ENCODE measurements at places on chromosomes 4 and X.
A peak's percentile ranks its signal among the peaks of the same experiment; 100 is the strongest.

DNA sequence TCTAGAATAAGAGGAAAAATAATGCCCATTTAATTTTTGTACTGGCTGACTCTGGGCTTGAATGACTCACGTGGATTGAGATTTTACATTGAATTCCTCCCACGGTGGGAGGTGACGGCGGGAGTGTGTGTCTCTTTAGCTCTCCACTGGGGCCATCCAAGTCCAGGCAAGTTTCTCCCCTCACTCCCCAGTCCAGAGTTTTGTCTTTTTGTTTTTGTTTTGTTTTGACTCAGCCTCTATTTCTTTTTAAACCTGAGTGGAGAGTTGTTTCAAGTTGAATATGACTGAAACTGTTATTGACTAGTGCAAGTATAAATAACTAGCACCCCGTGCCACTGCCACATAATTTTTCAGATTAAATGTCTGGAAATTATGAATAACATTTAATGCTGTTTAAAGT lies 13.6 kb downstream of the CHST7 start:
- DNase-seq: no peak

GRCh38 chr4:113524096-113524495 lies 237.4 kb downstream of the CAMK2D start:
- no peak for DNase-seq

DNA sequence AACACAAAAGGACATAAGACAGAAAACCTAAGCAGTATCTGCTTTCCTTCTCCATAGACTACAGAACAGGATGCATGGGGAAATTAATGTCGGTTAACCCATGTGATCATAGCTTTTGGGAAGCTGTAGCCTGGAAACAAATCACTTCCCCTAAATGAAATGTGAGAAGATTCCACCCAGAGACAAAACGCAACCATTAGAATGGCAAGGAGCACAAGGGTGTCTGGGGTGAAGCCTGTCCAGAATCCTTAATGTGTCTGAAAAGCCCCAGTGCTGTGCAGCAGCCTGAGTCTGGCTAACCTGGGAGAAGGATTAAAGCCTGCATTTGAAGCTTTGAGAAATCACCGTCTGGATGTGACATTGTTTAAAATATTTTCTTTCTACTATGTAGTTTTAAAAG lies 213.3 kb downstream of the ANKRD50 start:
- DNase-seq: no peak

DNA sequence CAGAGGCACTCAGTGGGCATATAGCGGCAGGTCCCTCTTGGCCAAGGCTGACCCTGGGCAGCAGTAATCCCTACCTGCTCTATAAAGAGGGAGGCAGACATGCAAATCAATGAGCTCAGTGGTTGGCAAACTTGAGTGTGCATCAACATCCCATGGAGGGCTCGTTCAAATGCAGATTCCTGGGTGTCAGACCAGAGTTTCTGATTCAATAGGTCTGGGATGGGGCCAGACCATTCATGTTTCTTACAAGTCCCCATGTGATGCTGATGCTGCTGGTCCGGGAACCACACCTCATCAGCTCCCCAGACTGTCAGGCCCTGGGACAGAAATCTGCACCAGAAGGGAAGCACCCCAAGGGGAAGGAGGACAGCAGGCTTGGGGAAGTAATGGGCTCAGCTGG lies 38.9 kb upstream of the HMGB3 start:
- DNase-seq: no peak

GRCh38 chrX:109643687-109644086 lies 18.7 kb upstream of the KCNE5 start:
- DNase-seq: no peak

- DNase-seq: no peak
These were observed 1.2 kb upstream of the ELF4 start for GRCh38 chrX:130111220-130112154.

- DNase-seq: no peak
These were observed 47.6 kb upstream of the NKAP start for GRCh38 chrX:119991005-119991787.

GRCh38 chr4:185232370-185232769 lies 23.0 kb downstream of the SNX25 start:
- DNase-seq: no peak

GRCh38 chr4:187084701-187085100 lies 361.0 kb upstream of the FAT1 start:
- DNase-seq: no peak

DNA sequence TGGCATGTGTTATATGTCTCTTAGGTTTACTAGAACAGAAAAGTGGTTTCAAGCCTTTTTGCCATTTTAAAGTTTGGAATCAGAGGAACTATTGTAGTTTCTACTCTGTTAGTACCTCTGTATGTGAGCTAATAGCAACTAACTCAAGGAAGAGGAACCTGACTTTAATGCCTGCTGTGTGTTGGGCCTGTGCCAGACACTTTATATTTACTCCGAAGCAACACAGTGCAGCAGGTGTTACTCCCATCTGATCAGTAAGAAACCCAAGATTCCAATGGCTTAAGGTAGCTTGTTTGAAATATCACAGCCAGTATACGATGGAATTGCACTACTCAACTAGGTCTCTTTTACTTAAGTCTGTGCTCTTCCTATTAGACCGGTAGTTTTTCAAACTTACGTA lies 79.2 kb downstream of the USP9X start:
- DNase-seq: no peak

- DNase-seq: no peak
These were observed 153.4 kb downstream of the FMR1NB start for GRCh38 chrX:148134578-148134977.

- no peak for DNase-seq
These were observed 5.6 kb downstream of the NYX start for GRCh38 chrX:41452565-41453356.

DNA sequence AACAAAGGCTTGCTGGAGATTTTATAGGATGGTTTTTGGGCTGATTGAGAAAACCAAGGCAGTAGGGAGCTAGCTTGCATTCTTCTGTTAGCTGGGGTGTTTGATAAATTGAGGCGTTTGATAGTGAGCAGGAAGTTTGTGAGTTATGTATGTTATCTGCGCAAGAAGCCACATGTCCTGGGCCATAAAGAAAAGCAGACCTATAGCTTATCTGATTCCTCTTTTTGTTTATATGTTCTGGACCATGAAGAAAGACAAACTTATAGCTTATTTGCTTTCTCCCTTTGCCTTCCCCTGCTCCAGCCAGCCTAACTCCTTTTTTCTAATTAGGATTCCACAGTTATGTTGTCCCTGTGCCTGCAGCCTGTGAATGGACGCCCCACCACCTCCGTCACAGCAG lies 9.2 kb downstream of the HNRNPH2 start:
- DNase-seq: no peak

DNA sequence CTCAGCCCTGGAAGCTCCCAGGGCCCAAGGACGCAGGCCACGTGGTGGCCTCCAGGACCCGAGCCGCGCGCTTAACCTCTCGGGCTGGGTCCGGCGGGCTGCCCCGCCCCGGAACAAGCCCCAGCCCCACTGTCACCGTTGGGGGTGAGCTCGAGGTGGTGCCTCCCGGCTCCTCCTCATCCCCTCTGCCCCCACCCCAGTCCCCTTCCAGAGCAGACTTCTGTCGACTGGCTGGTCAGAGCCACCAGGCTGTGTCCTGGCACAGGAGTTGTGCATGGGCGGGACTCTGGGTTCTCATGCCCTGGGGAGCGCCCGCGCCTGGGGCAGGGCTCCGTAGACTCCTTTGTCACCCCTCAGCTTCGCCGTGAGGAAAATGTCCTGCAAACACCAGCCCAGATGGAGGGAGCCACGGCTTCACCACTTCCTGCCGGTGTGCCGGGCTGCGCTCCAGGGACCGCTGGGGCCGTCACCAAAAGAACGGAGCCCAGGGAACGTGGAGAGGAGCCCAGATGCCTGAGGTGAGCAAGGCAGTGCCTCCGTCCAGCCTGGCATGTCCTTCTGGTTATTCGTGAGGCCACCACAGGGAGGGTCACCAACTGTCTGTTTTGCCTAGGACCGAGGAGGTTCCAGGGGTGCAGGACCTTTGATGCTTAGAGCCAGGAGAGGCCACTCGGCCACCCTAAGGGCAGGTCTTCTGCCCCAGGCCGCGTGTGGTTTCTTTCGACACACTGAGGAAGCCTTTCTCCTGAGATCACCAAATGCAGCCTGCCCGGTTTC lies 7.1 kb upstream of the RGS12 start:
- DNase-seq: no peak

DNA sequence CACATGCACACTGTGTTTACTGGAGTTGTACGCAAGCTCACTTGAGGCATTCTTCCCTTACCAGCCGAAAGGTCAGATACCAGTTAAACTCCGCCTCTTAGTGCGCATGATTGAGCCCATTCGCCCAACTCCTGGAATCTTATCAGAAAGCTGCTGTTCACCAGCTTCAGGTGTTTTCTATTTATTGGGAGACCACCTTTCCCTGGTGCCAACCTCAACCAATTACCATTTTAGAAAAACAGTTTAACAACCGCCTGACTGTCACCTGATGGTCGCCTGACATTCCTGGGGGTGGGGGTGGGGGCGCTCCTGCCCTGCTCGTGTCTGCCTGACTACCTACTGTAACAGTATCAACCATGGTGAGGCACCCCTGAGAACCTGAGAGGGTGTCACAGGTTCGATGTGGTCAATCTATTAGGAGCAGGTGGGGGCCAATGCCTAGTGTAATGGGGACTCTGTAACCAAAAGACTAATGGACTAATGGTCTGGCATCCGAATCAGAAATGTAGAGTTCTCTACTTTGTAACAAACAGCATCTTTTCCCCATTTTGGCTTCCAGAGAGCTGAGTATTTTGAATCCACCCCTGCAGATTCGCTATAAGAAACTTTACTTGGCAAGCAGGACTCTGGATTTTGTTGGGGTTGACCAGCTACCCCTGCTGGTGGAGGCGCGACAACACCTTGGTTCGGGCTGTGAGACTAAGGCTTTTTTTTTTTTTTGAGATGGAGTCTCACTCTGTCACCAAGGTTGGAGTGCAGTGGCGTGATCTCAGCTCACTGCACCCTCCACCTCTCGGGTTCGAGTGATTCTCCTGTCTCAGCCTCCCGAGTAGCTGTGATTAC lies 58.2 kb upstream of the ZNF157 start:
- no peak for DNase-seq

- DNase-seq: no peak
These were observed 32.7 kb downstream of the TBC1D14 start for GRCh38 chr4:6942238-6942800.

DNA sequence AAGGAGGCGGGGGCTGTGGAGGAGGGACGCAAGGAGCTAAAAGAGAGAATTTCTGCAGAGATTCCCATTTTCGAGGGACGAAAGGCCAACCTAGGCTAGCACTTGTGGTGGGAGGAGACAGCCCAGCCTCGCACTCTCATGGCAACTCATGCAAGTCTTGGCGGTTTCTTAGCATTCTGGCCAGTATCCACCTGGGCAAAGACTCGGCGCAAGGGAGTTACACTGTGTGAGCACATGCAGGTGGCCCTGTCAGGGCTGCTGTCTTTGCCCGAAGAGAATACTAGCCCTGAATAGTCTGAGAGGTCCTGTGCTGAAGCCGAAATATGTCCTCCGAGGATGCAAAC lies 15.5 kb downstream of the MCF2 start:
- no peak for DNase-seq

DNA sequence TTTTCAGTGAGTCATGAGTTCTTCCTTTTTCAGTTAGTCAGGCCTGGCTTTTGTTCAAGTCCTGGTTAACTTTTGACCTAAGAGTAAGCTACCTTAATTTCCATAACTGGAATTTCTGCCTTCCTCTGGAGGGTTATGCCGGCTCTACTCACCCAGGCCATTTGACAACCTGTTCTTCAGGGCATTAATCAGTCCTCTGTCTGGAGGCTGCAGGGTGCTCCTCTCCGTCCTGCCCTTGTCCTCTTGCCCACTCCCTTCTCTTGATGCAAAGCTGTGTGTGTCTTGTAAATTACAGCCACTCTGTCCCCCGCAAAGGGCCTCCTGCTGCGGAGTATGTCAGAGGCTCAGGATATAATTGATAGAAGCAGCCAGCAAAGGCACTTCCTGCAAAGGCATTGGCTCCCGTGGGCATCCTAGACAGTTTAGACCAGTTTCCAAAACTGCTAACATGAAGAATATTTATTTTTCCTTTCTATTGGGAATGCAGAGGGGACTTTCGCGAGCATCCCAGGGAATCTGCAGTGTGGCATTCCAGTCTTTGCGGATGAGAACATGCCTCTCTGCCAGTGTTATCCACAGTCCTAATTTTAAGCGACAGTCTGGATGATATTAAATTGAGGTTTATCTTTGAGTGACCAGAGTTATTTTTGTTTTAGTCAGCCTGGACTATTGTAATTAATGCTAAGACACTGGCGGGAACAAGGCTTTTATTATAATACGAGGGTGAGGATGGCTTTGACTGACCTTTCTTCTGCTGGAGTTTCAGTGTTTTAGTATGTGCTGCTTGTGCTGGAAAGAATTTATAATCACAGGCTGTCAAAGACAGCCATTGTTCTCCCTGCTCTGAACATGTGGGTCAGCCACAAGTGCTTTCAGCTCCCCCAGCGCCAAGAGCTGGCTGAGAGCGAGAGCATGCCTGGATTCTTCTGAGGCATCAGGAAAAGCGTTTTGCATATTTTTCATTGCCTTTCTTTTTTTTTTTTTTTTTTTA lies 74.2 kb downstream of the LIMCH1 start:
- DNase-seq: peak; percentile 62

GRCh38 chrX:14056206-14056605 lies 26.5 kb upstream of the GEMIN8 start:
- DNase-seq: no peak

DNA sequence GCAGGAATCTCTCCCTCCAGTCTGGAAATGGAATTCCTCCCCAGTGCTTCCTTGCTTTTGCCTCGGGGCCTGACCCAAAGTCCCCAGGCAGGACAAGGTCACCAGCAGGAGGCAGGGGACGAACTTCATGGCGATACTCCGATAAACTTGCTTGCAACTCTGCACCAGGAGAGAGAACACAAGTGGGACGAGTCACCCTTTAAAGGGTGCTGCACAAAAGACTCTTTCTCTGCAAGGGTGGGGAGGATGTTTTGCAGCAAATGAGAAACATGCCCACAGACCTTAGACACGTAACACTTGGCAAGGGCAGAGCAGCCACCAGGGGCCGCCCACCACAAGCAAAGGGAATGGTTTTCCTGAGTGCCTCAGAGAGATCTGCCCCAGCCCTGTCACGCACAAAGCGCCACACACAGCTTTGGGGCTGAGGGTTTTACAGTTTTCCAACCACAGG lies at the start of gene FGFBP2:
Gene FGFBP2 (minus strand): TSS at position 175 of the 451 bp plus-strand sequence. CDS start 46 bp downstream, at position 129.
- no peak for DNase-seq

DNA sequence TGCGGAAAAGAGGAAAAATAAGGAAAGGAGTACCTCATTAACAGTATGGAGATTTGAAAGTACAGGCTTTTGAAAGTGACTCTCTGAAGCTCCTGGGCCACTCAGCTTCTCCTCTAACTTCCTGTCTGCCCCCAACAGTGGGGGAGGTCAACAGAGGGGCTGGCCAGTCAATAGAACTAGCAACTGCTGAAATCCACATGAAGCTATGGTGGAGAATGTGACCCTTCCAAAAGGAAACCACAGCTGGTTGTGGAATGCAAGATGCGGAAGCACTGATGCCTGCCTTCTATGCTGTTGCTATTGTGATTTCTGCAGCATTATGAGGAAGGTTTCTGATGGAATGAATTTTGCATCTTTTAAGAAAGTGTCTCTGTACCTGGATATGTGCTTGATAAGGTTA lies 2.4 kb downstream of the CORIN start:
- DNase-seq: no peak

DNA sequence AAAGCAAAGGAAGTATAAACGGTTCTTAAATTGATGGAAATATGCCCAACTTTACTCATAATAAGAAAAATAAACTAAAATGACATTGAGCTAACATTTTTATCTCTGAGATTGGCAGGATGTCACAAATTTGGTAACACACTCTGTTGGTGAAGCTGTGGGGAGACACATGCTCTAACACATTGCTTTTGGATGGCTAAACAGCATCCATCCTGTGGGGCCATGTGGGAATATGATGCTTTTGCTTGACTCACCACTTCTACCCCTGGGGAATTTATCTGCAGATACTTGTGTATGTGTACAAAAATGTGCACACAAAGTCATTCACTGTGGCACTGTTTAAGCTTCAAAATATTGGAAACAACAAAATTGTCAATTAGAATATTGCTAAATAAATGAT lies 100.2 kb downstream of the ANAPC4 start:
- no peak for DNase-seq
